ENCODE measurements at places on chromosomes 13 and 19.

- DNase-seq, result no peak
These were observed 270.6 kb downstream of the SLITRK6 start for GRCh38 chr13:85528491-85529217.

- no peak for DNase-seq
These were observed 535 bp downstream of the BSG start for GRCh38 chr19:572743-573518.

DNA sequence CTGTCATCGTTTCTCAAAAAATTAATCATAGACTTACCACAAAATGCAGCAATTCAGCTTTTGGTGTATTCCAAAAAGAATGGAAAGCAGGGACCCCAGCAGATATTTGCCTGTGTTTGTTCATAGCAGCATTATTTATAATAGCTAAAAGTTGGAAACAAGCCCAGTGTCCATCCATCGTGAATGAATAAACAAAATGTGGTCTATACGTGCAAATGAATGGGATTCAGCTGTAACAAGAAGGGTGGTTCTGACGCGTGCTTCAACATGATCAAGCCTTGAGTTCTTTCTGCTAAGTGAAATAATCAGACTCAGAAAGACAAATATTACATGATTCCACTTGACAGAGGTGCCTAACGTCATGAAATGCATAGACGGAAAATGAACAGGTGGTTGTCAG, 36.4 kb downstream of the PSG11 start:
- no peak for DNase-seq

- DNase-seq, result no peak
These were observed 47.7 kb upstream of the UQCRFS1 start for GRCh38 chr19:29260477-29261317.

GRCh38 chr13:31150315-31150985, 11.3 kb downstream of the HSPH1 start:
- peak; percentile 6 for DNase-seq

GRCh38 chr13:100361504-100361903, 227.1 kb downstream of the GGACT start:
- DNase-seq, result no peak

- no peak for DNase-seq
These were observed 15.0 kb downstream of the MRPS12 start for GRCh38 chr19:38945562-38946228.

DNA sequence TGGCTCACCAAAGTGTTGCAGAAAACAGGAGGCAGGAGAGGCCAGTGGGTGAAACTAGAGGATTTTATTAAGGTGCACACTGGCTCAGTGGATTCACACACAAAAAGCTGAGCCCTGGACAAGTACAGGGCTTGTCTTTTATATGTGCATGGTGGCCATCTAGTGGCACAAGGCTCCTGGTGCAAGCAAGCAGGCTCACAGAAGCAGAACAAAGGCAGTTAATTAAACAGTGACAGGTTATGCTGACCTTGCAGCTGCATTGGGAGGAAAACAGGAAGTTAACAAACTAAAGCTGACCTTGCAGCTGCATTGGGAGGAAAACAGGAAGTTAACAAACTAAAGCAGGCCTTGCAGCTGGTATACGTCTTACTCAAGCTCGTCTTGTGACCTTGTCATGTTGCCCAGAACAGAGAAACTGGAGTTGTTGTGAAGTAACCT, 65.3 kb upstream of the ZNF681 start:
- DNase-seq, result no peak

GRCh38 chr13:100506600-100507422, 81.8 kb downstream of the GGACT start:
- peak; percentile 43 for DNase-seq

GRCh38 chr13:113157929-113158747, at the start of gene PROZ:
TSS of gene PROZ (plus strand) at chr13:113158648. CDS start at chr13:113158661, 13 bp downstream.
- DNase-seq, result no peak

- DNase-seq, result no peak
These were observed 2741.4 kb downstream of the PCDH9 start for GRCh38 chr13:64488731-64489130.

DNA sequence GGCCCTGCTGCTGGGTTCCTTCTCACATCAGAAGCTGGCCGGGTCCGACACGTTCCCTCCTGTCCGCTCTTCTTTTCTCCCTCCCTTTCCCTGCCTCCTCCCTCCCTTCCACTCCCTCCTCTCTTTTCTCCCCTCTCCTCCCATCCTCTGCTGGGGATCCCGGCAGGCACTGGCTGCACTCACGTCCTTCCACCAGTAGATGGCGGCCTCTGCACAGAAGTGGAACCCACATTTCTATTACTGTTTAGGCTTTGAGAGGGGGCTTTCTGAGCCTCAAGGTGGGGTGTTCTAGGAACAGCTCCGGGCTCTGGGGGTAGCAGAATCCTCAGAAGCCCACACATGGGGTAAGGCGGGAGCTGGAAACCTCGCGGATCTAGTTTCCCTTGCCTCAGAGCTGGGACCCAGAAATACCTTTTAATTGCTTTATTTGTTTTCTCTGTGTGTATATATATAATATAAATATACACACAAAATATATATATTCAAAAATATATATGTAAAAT, 294.2 kb downstream of the ZNF536 start:
- DNase-seq, result no peak

DNA sequence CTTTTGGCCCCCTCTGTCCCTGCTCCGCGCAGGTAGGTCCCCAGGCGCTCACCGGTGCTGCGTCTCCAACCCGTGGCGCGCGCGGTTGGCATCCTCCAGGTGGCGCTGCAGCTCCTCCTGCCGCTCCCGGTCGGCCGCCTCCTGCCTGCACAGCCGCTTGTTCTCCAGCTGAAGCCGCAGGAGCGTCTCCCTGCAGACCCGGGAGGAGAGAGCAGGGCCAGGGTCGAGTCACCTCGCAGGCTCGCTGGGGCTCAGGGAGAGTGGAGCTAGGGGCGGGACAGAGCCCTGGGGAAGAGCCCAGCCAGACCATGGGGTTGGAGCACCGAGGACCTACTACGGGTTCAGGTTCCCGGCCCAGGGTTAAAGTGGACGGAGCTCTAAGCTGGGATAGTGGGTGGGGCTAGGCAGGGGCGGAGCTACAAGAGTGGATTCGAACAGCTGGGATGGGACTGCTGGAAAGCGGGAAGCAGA, 9.3 kb downstream of the HOOK2 start:
- DNase-seq, result peak; percentile 46

GRCh38 chr13:90105276-90105675, 1242.2 kb upstream of the MIR17HG start:
- no peak for DNase-seq

- DNase-seq, result no peak
These were observed 84.7 kb downstream of the KDM4B start for GRCh38 chr19:5053661-5054060.

All from NCI-H187 treated with DMSO at 0.1 percent for 48 hours (cell line).